Neural progenitor cell (in vitro differentiated cells): ENCODE measurements at places on chromosomes 7 and 10. TPM values are rescaled to one million over a fixed set of nuclear protein-coding genes. Genes with fewer than 3 reads are reported as not detected.

CFTR gene
- total RNA-seq: 0.06 and 0.15 TPM in 2 replicates

OPN1SW gene
- 0.46 TPM in 1 of 2 replicates, not detected in the other for total RNA-seq

GRCh38 chr7:121803039-121803438 lies 69.9 kb upstream of the PTPRZ1 start:
- DNase-seq: no peak

- DNase-seq: no peak
These were observed 61.3 kb downstream of the AFAP1L2 start for GRCh38 chr10:114342976-114343375.

DNA sequence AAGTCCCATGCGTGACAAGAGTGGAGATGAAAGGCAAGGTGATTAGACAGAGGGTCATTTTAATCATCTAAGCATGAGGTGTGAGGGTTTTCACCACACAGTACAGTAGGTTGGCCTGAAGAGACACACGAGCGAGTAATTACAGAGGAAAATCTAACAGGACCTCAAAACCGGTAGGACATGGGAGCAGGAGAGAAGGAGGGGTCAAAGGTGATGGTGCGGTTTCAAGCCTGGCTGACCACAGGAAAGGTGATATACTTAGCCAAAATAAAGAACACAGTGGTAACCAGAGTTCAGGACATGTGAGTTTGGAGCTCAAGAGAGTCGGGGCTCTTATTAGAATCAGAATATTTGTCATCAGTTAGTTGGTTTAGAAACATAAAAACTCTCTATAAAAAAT lies 20.0 kb downstream of the GLI3 start:
- peak; percentile 36 for DNase-seq

DNA sequence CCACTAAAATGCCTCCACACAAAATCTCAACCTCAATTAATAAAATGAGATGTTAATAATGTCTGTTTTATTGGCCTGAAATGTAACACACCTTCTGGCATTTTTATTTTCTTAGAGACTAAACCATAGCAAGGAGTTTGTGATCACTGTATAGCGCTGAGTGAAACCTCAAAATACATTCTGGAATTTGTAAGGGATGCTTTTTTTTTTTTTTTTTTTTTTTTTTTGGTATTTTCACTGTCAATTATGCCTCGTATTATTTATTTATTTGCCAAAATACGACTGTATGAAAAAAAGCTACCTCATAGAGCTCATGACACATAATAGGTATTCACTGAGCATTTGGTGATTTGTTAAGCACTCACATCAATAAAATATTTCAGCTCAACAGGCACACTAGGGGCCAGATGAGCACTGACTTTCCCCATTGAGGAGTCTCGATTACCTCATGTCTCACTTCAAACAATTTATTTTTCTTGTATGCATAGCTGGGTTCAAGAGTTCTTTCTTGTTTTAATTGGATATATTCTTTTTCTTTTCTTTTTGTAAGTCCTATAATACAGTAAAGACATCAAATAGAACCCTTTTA lies 36.5 kb downstream of the SEMA3C start:
- no peak for DNase-seq

GRCh38 chr7:40288827-40289226 lies 154.0 kb downstream of the SUGCT start:
- DNase-seq: no peak

DNA sequence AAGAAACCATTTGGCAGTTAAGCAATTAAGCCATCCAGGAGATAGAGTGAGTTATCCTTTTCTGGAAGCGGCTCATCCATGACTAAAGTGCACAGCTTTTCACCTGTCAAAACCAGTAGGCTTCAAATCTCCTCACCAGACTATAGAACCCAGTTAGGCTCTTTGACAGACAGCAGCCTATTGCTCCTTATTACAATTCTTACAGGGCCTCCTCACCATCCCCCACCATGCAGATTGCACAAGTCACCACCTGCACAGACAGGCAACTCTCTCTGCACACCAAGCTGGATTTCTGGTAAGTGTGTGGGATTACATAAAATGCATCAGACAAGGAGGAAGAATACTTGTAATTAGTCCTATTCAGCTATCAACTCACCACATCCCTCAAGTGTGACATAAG lies 301.6 kb downstream of the SNX13 start:
- DNase-seq: peak; percentile 34
